ENCODE measurements at places on chromosomes 5 and 9. TPM values are rescaled to one million over a fixed set of nuclear protein-coding genes. Genes with fewer than 3 reads are reported as not detected.

- no peak for DNase-seq
These were observed 183.8 kb downstream of the ASTN2 start for GRCh38 chr9:117231012-117231411.

DNA sequence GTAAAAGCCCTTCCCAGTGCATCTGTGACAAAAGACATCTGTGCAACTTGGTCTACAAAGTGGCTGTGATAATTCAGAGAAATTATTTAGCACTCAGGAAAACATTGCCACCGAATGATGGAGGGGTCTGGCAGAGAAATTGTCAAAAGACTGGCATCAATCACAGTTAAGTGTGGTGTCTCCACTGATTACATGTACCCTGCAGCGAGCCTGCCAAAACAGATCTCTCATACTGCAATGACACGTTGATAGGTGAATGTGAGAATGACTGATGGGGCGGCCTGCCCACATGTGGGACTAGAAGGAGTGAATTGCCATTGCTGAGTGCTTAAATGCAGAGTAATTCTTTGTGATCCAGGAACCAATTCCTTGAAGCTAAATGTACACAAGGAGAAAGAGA is 136.4 kb upstream of the PCSK5 start:
- DNase-seq = no peak

Gene TLR4
- 7.9 TPM for total RNA-seq

Gene THBS4
- 3.0 TPM for total RNA-seq

Data from endothelial cell (in vitro differentiated cells).